ENCODE measurements at places on chromosomes 12 and 14. TPM values are rescaled to one million over a fixed set of nuclear protein-coding genes. Genes with fewer than 3 reads are reported as not detected.

Gene SLC6A15
- total RNA-seq: 23.4 TPM

GRCh38 chr14:105933238-105933637 lies 406.9 kb downstream of the TMEM121 start:
- DNase-seq: peak; percentile 0

DNA sequence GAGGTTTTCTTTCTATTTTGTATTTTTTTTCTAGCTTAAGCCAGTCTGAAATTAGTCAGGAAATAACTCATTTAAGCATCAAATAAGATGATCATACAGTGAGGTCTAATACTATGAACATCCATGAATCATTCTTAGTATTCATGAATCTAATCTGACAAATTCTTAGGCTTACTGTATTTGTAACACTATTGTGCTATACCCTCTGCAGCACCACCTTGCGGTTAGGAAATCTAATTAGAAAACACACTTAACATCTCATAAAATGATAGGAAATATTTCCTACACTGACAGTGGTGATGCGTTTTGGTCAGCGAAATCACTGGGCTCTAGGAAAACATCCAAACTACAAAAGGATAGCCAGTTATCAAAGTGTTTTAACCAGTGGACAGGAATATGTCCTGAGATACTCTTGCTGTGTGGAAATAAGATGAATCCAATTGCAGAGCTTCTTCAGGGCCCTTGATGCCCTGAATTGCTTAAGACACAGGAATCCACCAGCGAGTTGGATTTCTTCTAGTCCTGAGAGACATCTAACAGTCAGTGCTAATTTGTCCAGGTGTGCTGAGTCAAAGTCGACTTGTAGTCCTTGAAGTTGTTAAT lies 109.3 kb upstream of the MYF6 start:
- DNase-seq: peak; percentile 42

Gene HOXC12
- not detected for total RNA-seq

DNA sequence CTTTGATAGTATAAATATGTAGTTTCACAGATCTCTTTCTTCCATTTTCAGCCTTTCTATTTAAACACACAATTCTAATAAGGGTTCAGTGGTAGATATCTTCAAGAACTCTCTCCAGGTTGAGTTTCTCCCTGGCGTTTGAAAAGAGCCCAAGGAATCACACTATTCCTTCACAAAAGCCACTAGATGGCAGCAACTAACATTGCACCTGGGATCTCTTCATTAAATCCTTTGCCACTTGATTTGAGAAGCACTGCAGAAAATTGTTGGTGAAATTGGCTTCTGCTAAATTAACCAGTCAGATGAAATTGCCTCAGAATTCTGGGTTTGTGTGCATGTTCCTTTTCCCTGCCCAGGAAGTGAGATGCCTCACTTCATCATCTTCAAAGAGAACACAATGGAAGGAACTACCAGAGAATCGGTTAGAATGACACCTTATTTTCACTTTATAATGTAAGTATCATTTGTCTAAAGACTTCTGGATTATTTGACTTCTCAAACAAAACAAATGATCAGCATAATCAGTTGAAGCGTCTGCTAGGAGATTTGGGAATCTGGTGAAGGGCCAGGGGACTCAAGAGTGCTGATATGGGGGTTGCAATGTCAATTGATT lies 6.8 kb downstream of the CCDC198 start:
- peak; percentile 53 for DNase-seq

GRCh38 chr14:95255487-95255886 lies 64.2 kb downstream of the CLMN start:
- peak; percentile 69 for DNase-seq

DNA sequence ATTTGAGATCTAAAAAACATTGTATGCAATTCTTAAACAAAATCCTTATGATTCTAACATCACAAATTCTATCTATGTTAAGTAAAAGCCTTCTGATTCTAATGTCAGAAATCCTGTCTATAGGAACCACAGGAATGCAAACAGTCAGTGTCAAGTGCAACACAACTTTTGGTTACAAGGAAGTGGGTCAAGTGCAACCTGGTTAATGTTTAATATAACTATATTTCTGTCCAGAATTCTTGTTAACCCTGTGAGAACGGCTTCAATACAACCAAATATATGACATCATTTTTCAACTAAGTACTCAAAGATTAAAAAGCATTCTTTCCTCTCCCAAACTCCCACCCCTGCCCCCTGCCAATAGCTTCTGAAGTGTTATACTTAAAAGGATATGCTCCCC lies 107.9 kb upstream of the PLEKHA5 start:
- DNase-seq: no peak

Gene OTOGL
- total RNA-seq: 0.02 TPM

Measured in H4 (cell line).